ENCODE measurements at places on chromosomes 4 and X.

- no peak for DNase-seq
These were observed 127.3 kb downstream of the TENM3 start for GRCh38 chr4:182370491-182370890.

DNA sequence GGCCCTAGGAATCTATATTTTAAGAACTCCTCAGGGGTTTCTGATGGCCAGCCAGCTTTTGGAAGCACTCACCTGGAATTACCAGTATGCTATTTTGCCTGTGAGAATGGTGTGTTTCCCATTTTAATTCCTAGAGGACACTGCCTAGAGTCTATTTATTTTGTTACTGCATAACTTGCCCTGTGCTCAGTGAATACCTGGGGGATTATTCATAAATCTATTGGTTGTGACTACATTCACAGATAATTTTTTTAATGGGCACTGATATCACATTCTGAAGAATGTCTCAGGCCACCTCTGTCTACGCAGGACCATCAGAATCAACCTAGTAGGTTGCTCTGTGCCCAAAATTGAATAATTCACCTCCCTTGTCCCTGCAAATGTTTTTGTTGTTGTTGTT is 6.7 kb downstream of the ARL13A start:
- DNase-seq, result no peak

- DNase-seq, result no peak
These were observed 64.1 kb downstream of the ANTXR2 start for GRCh38 chr4:80008971-80009370.

DNA sequence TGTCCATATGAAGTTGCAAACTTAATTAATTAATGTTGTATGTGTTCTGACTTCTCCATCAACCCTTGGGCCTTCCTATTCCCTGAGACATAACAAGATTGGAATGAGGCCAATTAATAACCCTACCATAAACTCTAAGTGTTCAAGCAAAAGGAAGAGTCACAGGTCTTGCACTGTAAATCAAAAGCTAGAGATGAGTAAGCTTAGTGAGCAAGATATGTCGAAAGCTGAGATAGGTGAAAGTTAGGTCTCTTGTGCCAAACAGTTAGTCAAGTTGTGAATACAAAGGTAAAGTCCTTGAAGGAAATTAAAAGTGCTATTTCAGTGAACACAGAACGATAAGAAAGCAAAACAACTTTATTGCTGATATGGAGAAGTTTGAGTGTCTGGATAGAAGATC is 58.2 kb upstream of the GPRIN3 start:
- DNase-seq, result no peak

- DNase-seq, result no peak
These were observed 232.6 kb upstream of the BOD1L1 start for GRCh38 chr4:13860126-13860525.
